Stimulated activated CD8-positive, alpha-beta memory T cell treated with anti-CD3 and anti-CD28 coated beads, Interleukin-2, amount 100 ng/mL, for 48 hours (primary cell): ENCODE measurements at places on chromosomes 6 and 20.
A peak's percentile ranks its signal among the peaks of the same experiment; 100 is the strongest.

GRCh38 chr6:90356012-90356421 is 59.4 kb upstream of the BACH2 start:
- DNase-seq, result no peak

DNA sequence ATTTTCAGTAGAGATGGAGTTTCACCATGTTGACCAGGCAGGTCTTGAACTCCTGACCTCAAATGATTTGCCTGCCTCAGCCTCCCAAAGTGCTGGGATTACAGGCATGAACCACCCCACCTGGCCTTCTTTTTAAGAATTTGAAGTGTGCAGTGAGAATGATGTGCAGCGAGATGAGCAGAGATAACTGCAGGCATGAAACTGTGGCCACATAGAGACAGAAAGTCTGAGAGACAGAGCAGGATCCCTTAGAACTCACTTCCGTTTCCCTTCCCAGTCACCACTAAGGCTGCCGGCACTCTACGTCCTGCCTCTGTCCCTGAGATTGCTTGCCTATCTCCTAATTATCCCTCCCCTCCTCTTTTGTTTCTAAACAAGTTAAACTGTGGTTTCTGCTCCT is 27.2 kb downstream of the IL22RA2 start:
- DNase-seq, result no peak

GRCh38 chr6:30744054-30744805 is at the start of gene IER3:
IER3 (minus strand) TSS chr6:30744547; CDS start chr6:30744518, 29 bp downstream.
- DNase-seq, result peak; percentile 74

GRCh38 chr6:143205991-143206390 is 145.3 kb downstream of the AIG1 start:
- no peak for DNase-seq
